Stomach (tissue), 19 donors: ENCODE measurements at places on chromosomes 16 and 17. TPM values are rescaled to one million over a fixed set of nuclear protein-coding genes. Genes with fewer than 3 reads are reported as not detected.

The WNK4 gene
- 1.3 TPM for polyA plus RNA-seq

- DNase-seq, result peak; percentile 14
Measured at GRCh38 chr17:72843591-72843990, 248.9 kb downstream of the SLC39A11 start.

GRCh38 chr17:72528683-72529082, 407.9 kb downstream of the SOX9 start:
- no peak for DNase-seq

The ZSCAN10 gene
- not detected for polyA plus RNA-seq

DNA sequence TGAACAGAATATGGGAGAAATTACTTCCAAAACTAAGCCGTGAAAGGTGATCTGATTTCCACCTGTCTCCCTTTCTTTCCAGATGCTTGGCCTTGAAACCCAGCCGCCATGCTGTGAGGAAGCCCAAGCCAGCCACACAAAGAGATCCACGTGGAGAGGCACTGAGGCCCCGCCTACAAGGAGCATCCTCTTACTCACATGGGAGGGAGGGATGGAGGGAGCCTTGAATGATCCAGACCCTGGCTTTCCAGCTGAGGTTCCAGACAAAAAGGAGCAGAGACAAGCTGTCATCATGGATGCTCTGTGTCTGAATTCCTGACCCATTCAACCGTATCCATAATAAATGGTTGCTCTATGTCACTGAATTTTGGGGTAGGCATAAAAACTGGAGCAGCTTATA, 48.9 kb upstream of the HAPSTR1 start:
- no peak for DNase-seq

DNA sequence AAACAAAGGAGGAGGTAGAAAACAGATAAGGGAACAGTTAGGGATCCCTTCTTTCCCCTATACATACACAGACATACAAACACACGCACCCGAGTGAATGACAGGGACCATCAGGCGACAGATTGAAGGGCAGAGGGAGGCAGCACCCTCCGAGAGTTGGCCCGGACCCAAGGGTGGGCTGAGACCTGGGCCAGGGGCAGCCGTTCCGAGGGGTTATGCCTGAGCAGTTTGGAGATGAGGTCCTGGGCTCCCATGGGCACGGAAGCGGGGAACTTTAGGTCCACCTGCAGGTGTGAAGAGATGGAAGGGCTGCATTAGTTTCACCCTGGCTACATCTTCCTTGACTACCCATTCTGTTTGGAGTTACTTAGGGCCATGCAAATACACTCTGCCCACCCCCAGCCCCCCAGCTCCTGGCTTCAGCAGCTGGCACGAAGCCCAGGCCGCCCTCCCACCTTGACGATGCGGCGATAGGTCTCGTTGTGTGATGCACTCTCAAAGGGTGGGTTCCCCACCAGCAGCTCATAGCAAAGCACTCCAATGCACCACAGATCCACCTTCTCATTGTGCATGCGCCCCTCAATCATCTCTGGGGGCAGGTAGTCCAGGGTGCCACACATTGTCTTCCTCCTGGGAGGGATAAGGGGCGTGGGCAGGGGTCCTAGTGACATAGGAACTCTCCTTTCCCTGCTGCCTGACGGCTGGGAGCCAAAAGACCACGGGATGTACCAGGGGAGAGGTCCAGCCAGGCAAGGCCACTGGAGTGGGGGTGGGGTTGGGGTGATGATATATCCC, 5.4 kb downstream of the AURKB start:
- DNase-seq, result no peak

The GCGR gene
- not detected for polyA plus RNA-seq

The NATD1 gene
- 2.2 TPM for polyA plus RNA-seq

GRCh38 chr16:85338989-85339685, 226.9 kb upstream of the CIBAR2 start:
- no peak for DNase-seq

The TMEM88 gene
- polyA plus RNA-seq, result 17.4 TPM

The ENO3 gene
- 6.6 TPM for polyA plus RNA-seq

- no peak for DNase-seq
Measured at GRCh38 chr17:40364121-40364861, at the start of gene GJD3. Gene GJD3 (minus strand): TSS chr17:40364737. CDS start chr17:40363815, 922 bp downstream.

DNA sequence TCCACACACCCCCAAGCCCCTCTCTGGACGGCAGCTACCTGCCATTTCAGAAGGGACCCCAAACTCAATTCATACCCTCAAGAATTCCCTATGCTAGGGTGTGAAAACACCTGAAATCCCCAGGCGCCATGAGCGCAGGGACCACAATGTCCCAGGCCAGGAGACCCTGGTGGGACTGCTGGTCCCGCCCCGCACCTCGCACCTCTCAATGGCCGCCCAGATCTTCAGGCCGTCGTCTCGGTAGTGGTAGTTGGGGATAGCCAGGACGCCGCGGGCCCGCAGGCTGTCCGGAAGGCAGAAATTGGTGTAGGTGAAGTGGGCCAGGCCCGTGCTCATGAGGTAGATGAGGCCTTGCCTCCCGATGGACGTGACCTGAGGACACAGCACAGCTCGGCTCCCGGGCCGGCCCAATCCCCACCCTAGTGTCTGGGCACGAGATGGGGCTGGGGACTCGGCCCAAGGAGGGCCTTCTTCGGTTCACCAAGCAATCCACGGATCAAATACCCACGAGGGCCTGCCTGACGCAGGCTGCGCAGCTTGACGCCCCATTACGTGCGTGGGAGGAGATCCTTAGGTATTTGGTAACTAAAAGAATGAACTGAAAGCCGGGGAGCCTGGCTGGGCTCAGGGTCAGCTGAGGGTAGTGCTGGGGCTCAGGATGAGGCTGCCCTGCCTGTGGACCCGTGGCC, 9.2 kb downstream of the ALOXE3 start:
- DNase-seq, result no peak
